Nucleus accumbens (tissue), 56 donors: ENCODE measurements at places on chromosomes 12 and 14.

DNA sequence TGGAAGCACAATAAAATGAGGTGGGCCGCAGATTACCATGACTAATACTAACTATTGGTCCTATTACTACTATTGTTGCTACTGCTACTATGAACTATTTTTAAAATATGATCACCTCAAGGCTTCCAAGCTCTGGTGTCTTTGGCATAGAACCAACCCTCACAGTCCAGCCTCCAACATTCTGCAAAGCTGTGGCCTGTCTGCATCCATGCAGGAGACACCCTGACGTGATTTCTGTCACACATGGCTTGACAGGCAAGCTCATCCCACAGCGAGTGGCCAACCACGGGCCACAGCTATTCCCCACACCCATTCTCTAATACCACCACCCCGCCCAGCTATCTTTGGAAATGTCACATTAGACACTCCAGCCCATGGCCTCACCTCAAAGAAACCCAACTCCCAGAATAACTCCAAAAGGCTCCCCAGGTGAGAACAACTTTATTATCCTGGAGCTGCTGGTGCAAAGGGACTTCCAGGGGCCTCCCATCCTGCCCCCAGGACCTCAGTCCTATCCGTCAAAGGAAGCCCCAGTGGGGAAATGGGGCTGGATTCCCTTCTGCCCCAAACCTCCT, 14.4 kb downstream of the ISCU start:
- DNase-seq = no peak

- no peak for DNase-seq
These were observed 3.6 kb upstream of the FOXG1 start for GRCh38 chr14:28762955-28763326.

- DNase-seq = no peak
These were observed 2.8 kb upstream of the BAZ2A start for GRCh38 chr12:56632701-56633467.

DNA sequence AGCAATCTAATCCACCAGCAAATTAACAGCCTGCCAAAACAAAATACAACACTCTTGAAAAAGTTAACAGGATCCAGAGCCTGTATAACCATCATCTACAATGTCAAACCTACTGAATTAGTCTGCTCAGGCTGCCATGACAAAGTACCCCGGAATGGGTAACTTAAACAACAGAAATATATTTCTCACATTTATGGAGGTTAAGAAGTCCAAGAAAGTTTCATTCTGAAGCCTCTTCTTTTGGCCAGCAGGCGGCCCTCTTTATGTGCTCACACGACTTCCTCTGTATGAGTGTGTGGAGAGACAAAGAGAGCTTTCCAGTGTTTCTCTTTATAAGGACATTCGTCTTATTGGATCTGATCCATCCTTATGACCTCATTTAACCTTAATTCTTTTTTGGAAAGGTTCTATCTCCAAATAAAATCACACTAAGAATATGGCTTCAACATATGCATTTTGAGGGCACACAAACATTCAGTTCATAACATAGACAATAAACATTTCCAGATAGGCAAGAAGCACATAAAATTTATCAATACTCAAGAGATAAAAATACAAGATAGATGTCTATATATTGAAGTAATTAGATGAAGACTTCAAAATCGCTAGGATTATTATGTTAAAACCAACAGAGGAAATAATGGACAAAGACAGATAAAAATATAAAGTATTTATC, 5.9 kb upstream of the RERG start:
- DNase-seq = no peak

DNA sequence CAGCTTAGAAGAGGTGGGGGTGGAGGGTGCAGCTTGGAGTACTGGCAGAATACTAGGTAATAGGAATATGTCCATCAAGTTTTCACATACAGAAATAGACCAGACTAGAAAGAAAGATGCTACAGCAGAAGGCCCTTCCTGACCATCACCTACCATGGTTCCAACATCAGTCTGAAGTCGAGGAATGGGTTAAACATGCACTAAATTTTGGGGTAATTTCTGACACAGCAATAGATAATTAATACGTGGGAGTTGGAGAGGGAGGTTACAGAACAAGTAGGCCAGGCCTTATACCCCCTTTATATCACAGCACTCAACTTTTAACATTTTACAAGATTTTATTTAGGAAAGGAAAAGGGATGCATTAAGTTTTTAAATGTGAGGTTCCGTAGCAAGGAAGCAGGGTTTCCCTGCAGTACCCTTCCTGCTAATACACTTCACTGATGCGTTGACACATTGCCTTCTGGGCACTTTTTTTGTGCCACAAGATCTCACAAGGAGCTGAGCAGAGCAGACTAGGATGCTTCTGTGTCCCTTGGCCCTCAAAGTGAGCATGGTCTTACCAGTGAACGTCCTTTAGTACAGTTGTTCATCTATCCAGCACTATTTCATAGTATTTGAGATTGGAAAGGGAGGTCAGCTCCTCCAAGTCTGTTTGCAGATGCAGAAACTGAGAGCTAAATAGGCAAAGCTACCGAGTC, 50.8 kb downstream of the EID3 start:
- no peak for DNase-seq

DNA sequence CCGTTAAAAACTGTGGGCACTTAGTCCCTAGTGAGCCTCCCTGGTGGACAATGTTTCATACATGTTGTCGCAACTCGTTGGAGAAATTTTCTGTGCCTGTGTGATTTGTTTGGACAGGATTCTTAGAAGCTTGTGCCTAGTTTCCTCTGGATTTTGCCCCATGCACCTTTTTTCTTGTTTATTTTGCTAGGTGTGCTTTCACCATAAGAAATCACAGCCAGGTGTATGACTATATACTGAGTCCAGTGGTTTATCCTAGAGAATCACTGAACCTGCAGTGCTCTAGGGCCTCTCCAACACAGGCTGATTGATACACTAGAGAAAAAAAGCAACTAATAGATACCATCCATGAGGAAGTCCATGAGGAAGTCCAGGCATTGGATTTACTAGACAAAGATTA, 33.1 kb upstream of the OASL start:
- no peak for DNase-seq

DNA sequence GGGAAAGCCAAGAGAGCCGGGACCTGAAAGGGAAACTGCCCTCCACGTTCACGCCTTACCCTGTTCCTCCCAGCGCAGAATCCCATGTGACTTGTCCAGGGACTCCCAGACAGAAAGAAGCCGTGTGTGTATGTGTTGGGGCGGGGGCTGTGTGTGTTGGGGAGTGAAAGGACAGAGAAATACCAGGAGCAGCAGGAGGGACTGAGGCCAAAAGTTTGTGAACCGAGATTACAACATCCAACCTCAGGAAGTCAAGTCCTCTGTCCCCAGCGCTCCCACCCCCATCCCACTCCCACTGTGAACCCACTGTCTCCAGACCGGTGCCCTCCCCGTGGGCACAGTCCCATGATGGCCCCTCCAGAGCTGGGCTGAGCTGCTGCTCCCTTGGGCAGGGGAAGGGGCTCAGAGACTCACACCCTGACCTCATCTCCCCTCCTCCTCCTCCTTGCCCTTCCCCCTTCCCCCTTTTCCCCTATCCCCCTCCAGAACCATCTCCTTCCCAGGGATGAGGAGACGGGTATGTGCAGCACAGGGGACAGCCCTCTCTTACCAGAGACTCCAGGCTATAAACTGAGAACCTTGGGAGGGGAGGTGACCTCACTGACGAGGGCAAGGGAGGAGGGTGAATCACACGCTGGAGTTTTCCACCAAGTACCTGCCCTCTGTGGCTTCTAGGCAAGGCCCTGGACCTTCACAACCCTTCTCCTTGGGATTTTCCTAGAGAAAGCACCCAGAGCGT, at the start of gene SLC6A12:
Gene SLC6A12, minus strand, starts transcription at position 155 of the 739 bp plus-strand sequence. CDS start 4,171 bp downstream, outside the sequence.
- DNase-seq = no peak

- no peak for DNase-seq
These were observed 5.7 kb downstream of the SHMT2 start for GRCh38 chr12:57235017-57235727.
